ENCODE measurements at places on chromosomes 3 and 15. TPM values are rescaled to one million over a fixed set of nuclear protein-coding genes. Genes with fewer than 3 reads are reported as not detected.

Gene CPN2
- total RNA-seq = not detected

Gene TYRO3
- 74.7 TPM for total RNA-seq

Gene NR2E3
- total RNA-seq = not detected

Gene ISLR2
- 10.9 TPM for total RNA-seq

Gene BMF
- total RNA-seq = 18.0 TPM

Gene CPA3
- total RNA-seq = not detected

DNA sequence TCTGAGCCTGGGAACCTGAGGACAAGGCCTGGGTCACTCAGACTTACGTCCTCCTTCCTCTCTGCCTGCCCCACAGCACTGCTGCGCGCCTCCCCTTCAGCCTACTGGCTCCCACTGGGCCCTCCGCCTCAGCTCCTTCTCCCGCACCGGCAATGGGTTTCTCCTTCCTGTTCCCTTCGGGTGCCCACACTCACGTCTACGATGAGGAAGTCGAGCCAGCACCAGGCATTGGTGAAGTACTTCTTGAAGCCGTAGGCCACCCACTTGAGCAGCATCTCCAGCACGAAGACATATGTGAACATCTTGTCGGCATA, 70.0 kb downstream of the EXOG start:
- no peak for DNase-seq
- no peaks in the 10 kb centered on the region for H3K4me1 ChIP-seq
- no peaks in the 10 kb centered on the region for H3K36me3 ChIP-seq
- H3K27me3 ChIP-seq = no peaks in the 10 kb centered on the region
- H3K27ac ChIP-seq = peak overlapping the region; percentile 71

DNA sequence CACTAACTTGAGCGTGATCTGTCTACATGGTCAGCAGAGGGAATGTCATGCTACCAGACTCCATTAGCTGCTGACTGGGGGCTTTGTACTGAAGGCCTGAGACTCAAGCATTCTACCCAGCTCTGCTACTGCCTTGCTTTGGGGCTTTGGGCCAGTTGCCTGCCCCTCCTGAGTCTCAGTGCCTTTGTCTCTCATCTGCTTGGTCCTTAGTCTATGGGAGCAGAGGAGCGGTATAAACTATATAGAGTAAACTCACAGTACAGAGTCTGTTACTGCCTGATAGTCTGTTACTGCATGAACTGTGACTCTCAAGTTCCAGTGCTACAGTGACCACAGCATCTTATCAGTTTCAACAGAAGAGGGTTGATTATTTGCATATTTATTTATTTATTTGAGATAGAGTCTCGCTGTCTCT, 38.5 kb upstream of the C15orf39 start:
- no peak overlapping the region for H3K27ac ChIP-seq
- H3K4me3 ChIP-seq = no peak overlapping the region
- no peaks in the 10 kb centered on the region for H3K27me3 ChIP-seq
- H3K4me1 ChIP-seq = no peaks in the 10 kb centered on the region

DNA sequence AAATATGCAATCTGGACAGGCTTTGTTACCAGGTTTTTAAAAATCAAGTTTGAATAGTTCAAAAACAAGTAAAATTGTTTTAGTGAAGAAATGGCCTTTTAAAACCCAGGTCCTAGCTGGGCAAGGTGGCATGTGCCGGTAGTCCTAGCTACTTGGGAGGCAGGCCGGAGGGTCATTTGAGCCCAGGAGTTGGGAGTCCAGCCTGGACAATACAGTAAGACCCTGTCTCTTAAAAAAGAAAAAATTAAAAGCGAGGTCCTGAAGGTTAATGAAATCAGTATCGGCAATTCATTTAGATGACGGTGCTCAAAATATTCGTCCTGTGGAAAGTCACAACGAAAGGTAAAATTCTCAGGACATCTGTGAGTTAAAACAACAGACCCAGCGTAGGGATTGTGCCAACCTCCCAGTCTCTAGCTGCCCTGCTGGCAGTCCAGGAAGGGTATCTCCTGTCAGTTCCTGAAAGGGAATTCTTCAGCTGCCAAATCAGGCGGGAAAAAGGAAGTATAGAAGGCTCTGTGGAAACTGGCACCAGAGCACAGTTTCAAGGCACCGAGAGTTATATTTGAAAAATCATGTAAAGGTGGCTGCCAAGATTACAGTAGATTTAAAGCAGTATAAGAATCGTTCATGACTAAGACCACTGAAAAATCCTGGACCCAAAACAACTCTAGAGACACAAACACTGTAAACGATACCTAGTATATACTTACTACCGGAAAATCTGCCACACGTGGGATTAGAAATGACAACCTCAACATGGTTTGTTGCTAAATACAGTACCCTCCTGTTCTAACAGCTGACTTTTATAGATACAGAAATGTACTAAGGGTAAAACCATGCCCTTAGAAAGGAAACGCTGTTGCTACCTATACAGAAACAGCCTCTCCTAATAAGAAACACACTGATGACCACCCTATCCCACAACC, 1.2 kb upstream of the ABHD17C start:
- H3K27me3 ChIP-seq = no peaks in the 10 kb centered on the region
- peaks cover 32% of the 10 kb centered on the region for H3K4me1 ChIP-seq
- no peak for DNase-seq
- H3K4me3 ChIP-seq = peak overlapping the region; percentile 97
- H3K36me3 ChIP-seq = peaks cover 6% of the 10 kb centered on the region
- no peak overlapping the region for H3K27ac ChIP-seq

DNA sequence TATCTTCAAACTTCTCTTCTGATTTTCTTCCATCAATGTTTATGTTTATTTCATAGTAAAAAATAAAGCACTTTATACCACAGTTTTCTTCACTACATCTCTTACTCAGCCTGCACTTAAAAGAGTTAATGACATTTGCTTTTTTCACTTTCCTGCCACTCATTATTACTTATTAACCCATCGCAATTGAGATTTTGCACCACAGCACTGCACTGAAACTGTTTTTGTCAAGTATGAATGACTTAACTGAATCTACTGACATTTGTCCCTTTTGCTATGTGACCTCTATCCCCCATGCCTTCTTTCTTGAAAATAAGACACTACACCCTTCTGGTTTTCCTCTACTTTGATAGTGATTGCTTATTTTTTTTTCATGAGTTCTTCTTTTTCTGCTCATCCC, 739.7 kb upstream of the DPPA4 start:
- no peak overlapping the region for H3K27ac ChIP-seq
- DNase-seq = no peak
- H3K27me3 ChIP-seq = no peaks in the 10 kb centered on the region
- no peak overlapping the region for H3K4me3 ChIP-seq

DNA sequence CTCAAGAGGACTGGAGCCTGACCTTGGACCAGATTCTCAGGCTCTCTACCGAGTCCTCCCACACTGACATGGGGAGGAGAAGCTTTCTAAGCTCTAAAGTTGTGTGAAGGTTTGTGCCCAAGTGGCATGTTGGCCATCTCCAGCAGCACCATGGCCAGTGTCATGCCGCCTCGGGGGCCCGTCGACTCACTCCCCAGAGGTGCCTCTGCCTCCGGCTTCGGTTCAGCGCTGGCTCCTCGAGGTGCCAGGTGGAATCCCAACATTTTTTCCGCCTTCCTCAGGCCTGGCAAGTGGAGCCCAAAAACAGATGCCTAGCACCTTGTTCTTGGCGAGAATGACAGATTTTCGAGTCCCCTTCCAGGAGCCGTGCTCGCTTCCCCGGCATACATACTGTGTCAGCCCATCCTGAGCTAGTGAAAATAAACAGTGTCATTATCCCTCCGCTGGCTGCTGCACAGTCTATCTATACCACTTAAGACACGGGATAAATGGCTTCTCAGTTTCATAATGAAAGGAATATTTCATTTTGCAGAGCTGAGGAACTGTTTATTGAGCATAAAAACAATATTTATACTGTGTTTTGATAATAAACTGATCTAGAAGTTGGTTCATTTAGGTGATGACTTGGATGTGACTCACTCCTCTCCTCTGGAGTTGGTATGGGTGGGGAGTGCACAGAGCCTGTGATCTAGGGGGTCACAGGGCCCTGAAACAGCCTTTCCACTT, 328.5 kb upstream of the TLE3 start:
- no peaks in the 10 kb centered on the region for H3K36me3 ChIP-seq
- H3K27me3 ChIP-seq = no peaks in the 10 kb centered on the region
- H3K4me3 ChIP-seq = no peak overlapping the region
- H3K27ac ChIP-seq = no peak overlapping the region
- peaks cover 6% of the 10 kb centered on the region for H3K4me1 ChIP-seq
- DNase-seq = no peak

- no peak for DNase-seq
- no peaks in the 10 kb centered on the region for H3K4me1 ChIP-seq
- H3K4me3 ChIP-seq = no peak overlapping the region
- peaks cover 3% of the 10 kb centered on the region for H3K27me3 ChIP-seq
Observed at GRCh38 chr3:13251166-13251903, 168.8 kb downstream of the NUP210 start.

DNA sequence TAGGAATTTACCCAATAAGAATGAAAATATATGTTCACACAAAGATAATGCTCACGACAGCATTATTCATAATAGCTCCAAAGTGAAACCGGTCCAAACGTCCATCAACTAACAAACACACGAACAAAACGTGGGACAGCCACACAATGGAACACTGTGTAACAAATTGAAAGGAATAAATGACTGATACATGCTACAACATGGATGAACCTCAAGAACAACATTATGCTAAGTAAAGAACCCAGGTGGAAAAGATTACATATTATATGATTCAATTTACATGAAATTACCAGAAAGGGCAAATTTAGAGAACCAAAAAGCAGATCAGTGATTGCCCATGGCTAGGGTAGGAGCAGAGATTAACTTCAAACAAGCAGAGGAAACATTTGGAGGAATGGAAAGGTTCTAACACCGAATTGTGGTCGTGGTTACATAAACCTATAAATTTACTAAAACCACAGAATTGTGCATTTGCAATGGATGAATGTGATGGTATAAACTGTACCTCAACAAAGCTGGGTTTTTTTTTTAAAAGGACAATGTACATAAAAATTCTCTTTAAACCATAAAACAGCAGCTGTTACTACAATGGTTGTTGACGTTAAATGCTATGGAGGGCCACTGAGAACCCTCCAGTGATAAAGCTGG, 76.3 kb downstream of the XXYLT1 start:
- H3K4me3 ChIP-seq = peak overlapping the region; percentile 1
- H3K36me3 ChIP-seq = peaks cover 19% of the 10 kb centered on the region
- peak overlapping the region; percentile 92 for H3K27ac ChIP-seq

DNA sequence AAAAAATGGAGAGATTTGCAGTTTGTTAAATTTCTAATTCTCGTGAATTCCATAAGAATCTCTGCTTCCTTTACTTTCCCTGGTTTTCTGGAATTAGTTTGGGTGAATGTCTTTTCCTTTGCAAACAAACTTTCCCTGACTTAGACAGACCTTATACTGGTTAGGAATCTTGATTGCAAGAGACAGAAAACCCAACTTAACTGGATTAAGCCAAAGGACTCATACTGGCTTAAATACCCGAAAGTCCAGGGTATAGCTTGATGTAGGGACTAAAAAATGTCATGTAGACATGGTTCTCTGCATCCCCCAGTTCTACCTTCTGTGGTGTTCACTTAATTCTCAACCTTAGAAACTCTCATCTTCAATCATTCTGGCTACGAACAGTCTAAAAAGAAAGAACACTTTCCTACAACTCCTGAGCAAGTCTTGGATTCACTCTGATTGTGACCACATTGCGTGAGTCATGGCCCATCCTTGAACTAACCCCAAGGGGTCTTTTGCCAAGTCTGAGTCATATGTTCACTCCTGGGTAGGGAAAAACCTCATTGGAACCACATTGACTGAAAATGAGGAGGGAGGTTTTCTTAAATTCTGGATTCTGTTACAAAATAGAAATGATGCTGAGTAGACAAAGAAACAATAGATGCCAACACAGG, 136.0 kb upstream of the DAZL start:
- H3K27me3 ChIP-seq = no peaks in the 10 kb centered on the region
- peaks cover 2% of the 10 kb centered on the region for H3K36me3 ChIP-seq
- no peaks in the 10 kb centered on the region for H3K4me1 ChIP-seq
- no peak overlapping the region for H3K4me3 ChIP-seq
- no peak for DNase-seq
- H3K27ac ChIP-seq = no peak overlapping the region

- peaks cover 79% of the 10 kb centered on the region for H3K4me1 ChIP-seq
- no peak for DNase-seq
- peak overlapping the region; percentile 28 for H3K4me3 ChIP-seq
- H3K27ac ChIP-seq = peak overlapping the region; percentile 46
- H3K27me3 ChIP-seq = no peaks in the 10 kb centered on the region
- H3K36me3 ChIP-seq = no peaks in the 10 kb centered on the region
Observed at GRCh38 chr3:159854500-159855124, 134.0 kb upstream of the IL12A start.

GRCh38 chr3:45948311-45948781, 5.1 kb downstream of the CXCR6 start:
- H3K4me3 ChIP-seq = no peak overlapping the region
- H3K27me3 ChIP-seq = no peaks in the 10 kb centered on the region
- no peak overlapping the region for H3K27ac ChIP-seq

- no peaks in the 10 kb centered on the region for H3K4me1 ChIP-seq
- H3K4me3 ChIP-seq = no peak overlapping the region
- H3K36me3 ChIP-seq = no peaks in the 10 kb centered on the region
- DNase-seq = no peak
Observed at GRCh38 chr15:33907326-33907725, 61.0 kb upstream of the CHRM5 start.

DNA sequence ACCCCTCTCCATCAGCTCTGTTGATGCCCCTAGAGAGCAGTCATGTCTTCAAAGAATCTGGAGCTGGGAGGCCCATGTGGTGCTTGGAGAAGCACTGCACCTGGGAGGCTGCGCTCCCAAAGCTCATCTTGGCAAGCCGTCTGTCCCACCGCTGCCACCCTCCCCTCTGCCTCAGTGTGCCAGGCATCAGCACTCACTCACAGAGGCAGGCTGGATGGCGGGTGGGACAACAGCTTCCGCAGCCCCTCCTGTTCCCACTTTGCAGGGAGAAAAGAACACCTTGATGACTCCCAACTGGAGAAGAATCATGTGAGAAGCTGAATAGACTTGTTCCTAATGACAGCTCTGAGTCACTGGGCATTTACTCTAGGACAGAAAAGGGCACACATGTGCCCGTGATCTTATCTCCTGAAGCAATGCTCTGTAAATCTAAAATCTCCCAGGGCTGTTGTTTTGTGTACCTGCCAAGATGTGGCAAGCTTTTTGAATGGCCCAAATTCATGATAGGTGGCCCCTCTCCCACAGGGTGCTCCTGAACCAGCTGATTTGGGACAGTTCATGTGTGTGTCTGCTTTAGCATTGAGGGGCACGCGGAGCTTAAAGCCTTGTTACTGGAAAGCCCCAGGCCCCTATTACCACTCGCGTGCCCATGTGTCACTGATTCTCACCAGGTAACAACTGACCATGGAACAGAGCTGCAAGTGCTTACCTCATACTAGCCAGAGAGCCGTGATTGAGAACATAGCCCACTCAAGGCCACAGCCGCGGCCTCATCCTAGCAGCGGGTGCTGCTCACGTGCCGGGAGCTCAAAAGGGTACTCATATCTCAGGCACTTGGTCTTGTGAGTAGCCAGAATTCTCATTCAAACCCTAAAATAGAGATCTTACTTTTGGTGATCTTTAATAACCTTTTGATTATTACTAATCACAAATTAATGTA, 104.4 kb downstream of the DNAJB8 start:
- no peak overlapping the region for H3K4me3 ChIP-seq
- H3K27ac ChIP-seq = no peak overlapping the region
- H3K27me3 ChIP-seq = no peaks in the 10 kb centered on the region
- no peaks in the 10 kb centered on the region for H3K4me1 ChIP-seq
